ENCODE measurements at places on chromosomes 5 and 9. TPM values are rescaled to one million over a fixed set of nuclear protein-coding genes. Genes with fewer than 3 reads are reported as not detected.
A peak's percentile ranks its signal among the peaks of the same experiment; 100 is the strongest.

The FOXD4L5 gene
- total RNA-seq = 0.27 TPM

GRCh38 chr5:60444661-60445360 lies 255.2 kb downstream of the DEPDC1B start:
- no peaks in the 10 kb centered on the region for H3K4me1 ChIP-seq
- DNase-seq = no peak
- H3K27me3 ChIP-seq = no peaks in the 10 kb centered on the region
- H3K27ac ChIP-seq = no peak overlapping the region
- H3K36me3 ChIP-seq = no peaks in the 10 kb centered on the region

DNA sequence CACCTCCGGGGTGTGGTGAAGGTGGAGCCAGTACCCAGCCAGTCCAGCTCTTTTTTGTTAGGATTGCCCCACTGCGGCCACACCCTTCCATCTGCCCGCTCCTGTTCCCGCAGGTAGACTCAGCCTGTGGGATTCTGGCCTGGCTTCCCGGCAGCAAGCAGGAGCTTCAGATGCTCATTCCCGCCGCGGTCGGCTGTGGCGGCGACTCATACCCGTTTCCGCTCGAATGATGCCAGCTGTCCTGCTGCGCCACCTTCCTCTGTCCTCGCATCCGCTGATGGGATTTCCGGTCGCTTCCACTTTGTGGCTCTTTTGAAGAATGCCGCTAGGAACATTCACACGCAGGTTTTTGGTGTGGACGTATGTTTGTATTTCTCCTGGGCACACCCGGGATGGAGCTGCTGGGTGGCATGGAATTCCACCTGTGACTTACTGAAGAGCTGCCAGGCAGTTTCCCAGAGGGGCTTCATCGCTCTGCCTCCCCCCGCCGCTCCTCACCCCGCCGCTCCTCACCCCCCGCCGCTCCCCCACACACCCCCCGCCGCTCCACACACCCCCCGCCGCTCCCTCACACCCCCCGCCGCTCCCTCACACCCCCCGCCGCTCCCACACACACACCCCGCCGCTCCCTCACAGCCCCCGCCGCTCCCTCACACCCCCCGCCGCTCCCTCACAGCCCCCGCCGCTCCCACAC lies 60.3 kb downstream of the TENT4A start:
- no peak overlapping the region for H3K27ac ChIP-seq
- DNase-seq = no peak
- H3K4me1 ChIP-seq = peaks cover 8% of the 10 kb centered on the region
- peaks cover 10% of the 10 kb centered on the region for H3K27me3 ChIP-seq
- H3K36me3 ChIP-seq = no peaks in the 10 kb centered on the region

The AFF4 gene
- total RNA-seq = 40.9 TPM

- no peak for DNase-seq
- peaks cover 20% of the 10 kb centered on the region for H3K4me1 ChIP-seq
- H3K4me3 ChIP-seq = no peak overlapping the region
- H3K27me3 ChIP-seq = no peaks in the 10 kb centered on the region
Observed at GRCh38 chr5:50730336-50730735, 63.9 kb downstream of the PARP8 start.

The LMNB1 gene
- 209 TPM for total RNA-seq

DNA sequence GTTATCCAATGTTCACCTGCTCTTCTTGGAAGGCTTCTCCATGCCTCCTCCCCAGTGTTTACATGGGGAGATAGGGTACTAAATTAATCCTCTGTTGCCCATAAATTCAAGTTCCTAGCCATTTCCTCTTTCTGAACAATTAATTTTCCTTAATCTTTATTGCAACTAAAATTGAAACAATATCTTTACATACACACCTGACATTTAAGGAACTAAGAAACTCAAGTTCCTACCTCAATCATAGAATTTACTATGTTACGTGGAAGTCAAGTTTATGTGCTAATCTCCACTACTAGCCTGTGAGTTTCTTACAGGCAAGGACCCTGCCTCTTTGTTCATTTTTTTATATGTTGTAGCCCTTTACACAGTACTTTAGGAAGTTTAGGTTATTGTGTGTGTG lies 10.1 kb upstream of the ADRB2 start:
- DNase-seq = no peak
- peaks cover 6% of the 10 kb centered on the region for H3K4me1 ChIP-seq
- H3K27me3 ChIP-seq = peaks cover 24% of the 10 kb centered on the region
- H3K27ac ChIP-seq = no peak overlapping the region
- peaks cover 3% of the 10 kb centered on the region for H3K36me3 ChIP-seq

DNA sequence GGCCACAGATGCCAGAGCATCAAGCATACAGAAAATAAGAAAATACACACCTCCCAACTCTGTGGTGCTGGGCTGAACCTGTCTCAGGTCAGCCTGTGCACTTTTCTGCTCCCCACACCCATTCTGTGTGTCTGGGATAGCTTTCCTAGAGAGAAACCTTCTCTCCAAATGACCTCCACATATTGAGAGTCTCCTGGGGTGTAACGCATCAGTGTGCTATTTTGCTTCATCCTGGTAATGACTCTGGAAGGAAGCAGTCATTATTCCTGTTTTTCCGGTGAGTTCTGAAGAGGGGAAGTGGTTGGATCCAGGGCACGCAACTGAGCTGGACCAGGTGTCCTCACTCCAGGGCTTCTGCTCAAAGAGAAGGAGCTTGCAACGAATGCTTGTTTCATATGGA lies 73.2 kb upstream of the SH3PXD2B start:
- H3K36me3 ChIP-seq = no peaks in the 10 kb centered on the region
- H3K27ac ChIP-seq = no peak overlapping the region
- H3K4me3 ChIP-seq = no peak overlapping the region
- DNase-seq = no peak

The ZNF618 gene
- total RNA-seq = 0.16 TPM

GRCh38 chr9:136584934-136585333 lies 39.1 kb upstream of the NOTCH1 start:
- peaks cover 11% of the 10 kb centered on the region for H3K4me1 ChIP-seq
- no peak overlapping the region for H3K27ac ChIP-seq
- H3K27me3 ChIP-seq = no peaks in the 10 kb centered on the region
- H3K4me3 ChIP-seq = no peak overlapping the region

DNA sequence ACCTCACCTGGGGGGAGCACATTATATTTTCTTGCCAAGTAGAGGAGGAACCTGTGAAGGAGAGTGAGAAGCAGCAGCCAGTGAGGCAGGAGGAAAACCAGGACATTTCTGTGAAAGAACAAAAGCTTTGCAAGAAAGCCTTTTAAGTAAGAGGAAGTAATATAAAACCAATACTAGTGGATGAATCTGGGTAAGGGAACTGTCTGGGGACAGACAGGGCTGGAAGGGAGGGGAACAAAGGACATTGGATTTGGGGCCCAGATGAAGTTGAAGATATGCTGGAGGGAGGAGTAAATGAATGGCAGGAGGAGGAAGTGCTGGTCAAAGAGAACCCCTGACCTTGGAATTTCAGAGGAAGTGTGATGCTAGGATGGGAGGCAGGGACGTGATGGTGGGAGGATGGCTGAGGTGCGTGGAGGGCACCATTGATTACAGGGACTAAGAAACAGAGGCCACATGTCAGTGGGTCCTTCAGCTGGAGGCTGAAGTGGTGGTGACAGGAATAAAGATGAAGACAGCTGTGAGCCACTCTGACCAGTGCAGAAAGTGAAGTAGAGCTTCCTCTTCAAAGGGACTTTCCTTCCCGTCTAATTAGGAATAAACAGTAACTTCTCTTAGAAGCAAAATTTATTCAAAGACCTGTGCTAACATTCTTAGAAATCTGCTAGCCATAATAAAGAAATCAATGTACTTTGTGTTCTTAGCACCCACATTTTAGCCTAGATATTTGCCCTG lies 43.5 kb upstream of the FABP6 start:
- H3K36me3 ChIP-seq = no peaks in the 10 kb centered on the region
- no peak for DNase-seq
- H3K4me1 ChIP-seq = peaks cover 10% of the 10 kb centered on the region
- no peak overlapping the region for H3K27ac ChIP-seq
- H3K4me3 ChIP-seq = no peak overlapping the region
- peaks cover 10% of the 10 kb centered on the region for H3K27me3 ChIP-seq

The WDR38 gene
- total RNA-seq = not detected

DNA sequence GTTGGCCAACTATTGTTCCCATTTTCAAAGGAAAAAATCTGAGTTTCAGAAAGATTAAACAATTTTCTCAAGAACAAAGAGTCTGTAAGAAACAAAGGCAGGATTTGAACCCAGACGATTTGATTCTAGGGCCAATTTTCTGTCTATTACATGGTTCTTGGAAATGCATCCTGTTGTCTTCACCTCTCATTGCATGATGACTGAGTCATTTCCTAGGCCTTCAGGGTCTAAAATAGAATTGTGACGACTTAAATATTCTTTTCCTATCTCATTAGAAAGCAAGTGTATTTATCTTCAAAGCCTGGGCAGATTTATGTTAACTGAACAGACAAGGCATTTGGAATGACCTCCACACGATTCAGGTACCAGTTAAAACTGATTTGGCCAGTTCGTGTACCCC lies 512.9 kb downstream of the NTRK2 start:
- DNase-seq = no peak
- no peaks in the 10 kb centered on the region for H3K4me1 ChIP-seq
- no peaks in the 10 kb centered on the region for H3K36me3 ChIP-seq
- no peak overlapping the region for H3K27ac ChIP-seq

DNA sequence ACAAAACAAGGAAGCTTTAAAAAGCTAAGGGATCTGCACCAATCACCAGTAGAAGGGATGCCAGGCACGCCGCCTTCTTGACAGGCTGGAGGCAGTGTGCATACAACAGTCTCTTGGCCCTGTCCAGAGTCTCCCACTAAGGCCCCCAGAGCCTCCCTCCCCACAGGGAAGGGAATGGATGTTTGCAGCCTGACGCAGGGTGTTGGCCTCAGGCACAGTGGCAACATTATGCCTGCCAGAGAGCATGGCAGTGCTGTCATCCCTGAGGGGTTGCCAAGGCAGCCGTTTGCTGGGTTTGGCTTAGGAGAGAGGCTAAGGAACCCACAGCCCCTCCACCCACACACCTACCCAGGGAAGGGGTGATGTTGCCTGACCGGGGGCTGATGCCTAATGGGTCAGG lies 4.8 kb downstream of the HBEGF start:
- no peaks in the 10 kb centered on the region for H3K27me3 ChIP-seq
- H3K4me1 ChIP-seq = peaks cover 67% of the 10 kb centered on the region
- peak overlapping the region; percentile 49 for H3K27ac ChIP-seq
- H3K4me3 ChIP-seq = peak overlapping the region; percentile 87
- H3K36me3 ChIP-seq = peaks cover 43% of the 10 kb centered on the region

DNA sequence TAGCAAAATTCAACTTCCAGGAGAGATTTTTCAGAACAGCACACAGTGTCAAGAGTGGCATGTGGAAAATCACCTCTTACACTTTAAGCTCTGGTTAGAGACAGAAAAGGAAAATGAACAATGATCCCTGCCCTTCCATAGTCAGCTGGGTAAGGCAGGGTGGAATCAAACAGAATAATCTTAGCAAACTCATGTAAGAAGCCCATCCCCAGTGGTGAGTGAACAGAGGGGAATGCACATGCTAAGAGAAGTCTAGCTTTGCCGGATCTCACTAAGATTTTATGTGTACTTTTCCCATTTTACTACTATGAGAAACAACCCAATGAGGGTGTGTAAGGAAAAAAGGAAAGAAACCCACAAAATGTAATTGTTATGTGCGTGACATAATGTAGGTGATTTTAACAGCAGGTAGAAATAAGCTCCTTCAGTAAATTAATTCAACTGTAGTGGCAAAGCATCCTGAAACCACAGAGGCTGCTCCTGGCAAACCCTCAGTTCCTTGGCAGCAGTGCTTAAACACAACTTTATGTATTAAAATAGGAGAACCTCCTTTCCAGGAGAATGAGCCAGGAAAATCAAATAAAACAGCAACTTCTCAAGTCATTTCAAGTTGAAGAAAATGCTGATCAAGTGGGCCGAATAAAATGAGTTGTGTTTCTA lies 366.0 kb upstream of the TRPC7 start:
- no peak for DNase-seq
- no peaks in the 10 kb centered on the region for H3K4me1 ChIP-seq
- H3K27ac ChIP-seq = no peak overlapping the region
- H3K36me3 ChIP-seq = no peaks in the 10 kb centered on the region
- H3K27me3 ChIP-seq = no peaks in the 10 kb centered on the region

The SLC34A1 gene
- total RNA-seq = 0.26 TPM

DNA sequence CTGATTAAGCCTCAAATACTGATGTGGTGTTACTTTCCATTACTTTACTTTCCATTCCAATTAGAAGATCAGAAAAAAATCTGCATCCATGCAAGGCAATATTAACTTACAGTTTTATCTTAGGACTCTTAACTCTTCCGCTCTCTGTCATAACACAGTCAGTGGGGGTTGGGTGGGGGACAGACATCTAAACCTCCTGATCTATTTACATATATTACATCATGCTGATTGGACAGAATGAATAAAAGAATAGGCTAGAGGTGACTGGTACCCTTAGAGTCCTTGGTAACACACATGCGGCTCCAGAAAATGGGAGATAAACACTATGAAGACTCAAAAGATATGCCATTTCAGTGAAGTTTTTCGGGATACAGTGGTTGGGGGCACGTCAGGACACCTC lies 27.6 kb downstream of the RAPGEF6 start:
- H3K36me3 ChIP-seq = peaks cover 4% of the 10 kb centered on the region
- H3K4me1 ChIP-seq = peaks cover 30% of the 10 kb centered on the region
- H3K27me3 ChIP-seq = no peaks in the 10 kb centered on the region
- H3K27ac ChIP-seq = no peak overlapping the region

GRCh38 chr5:170070556-170071412 lies 34.9 kb upstream of the FOXI1 start:
- no peak for DNase-seq
- H3K4me3 ChIP-seq = no peak overlapping the region
- H3K27ac ChIP-seq = no peak overlapping the region
- H3K27me3 ChIP-seq = no peaks in the 10 kb centered on the region
- H3K4me1 ChIP-seq = no peaks in the 10 kb centered on the region

DNA sequence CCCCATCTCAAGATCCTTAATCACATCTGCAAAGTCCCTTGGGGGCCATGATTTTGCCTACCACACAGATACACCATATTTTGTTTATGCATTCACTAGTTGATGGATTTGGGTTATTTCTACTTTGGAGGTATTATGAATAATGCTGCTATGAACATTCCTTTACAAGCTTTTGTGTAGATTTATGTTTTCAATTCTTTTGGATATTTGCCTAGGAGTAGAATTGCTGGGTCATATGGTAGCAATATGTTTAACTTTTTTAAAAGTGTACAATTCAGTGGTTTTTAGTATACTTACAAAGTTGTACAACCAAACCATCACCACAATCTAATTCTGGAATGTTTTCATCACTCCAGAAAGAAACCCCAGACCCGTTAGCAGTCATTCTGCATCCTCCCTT lies 7.8 kb upstream of the ANP32B start:
- H3K4me3 ChIP-seq = no peak overlapping the region
- H3K36me3 ChIP-seq = no peaks in the 10 kb centered on the region
- H3K27me3 ChIP-seq = peaks cover 17% of the 10 kb centered on the region
- DNase-seq = no peak
- peaks cover 7% of the 10 kb centered on the region for H3K4me1 ChIP-seq

DNA sequence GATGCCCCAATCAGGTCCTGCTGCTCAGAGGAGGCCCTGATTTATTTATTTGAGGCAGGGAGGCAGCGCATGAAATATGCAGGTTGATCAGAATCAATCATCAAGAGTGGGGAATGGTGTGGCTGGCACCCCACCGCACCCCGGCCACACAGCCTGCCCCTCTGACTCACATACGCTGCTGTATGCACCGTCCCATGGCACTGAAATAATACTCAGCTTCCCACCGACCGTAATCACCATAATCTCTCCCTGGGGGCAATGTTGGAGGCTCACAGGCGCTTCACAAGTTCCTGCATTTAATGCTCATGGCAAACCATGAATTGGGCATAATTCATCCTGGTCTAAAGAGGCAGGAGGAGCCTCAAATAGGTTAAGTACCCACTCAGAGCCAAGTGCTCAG lies 141.2 kb upstream of the TBC1D2 start:
- peaks cover under 1% of the 10 kb centered on the region for H3K4me1 ChIP-seq
- no peak overlapping the region for H3K4me3 ChIP-seq
- no peaks in the 10 kb centered on the region for H3K36me3 ChIP-seq
- H3K27ac ChIP-seq = no peak overlapping the region

The SSBP2 gene
- 8.4 TPM for total RNA-seq

Measured in activated T-helper 1 cell treated with anti-CD3 and anti-CD28 coated beads, Interleukin-12 subunit alpha, Interleukin-12 subunit beta, Interleukin-2, Interleukin-4 antibody, amounts not matched to agents 30 ng/mL and 10 ng/mL and 1 ng/mL, durations not matched to agents 14 hours and 24 hours and 36 hours (primary cell).